ENCODE measurements at places on chromosomes 4 and X.

DNA sequence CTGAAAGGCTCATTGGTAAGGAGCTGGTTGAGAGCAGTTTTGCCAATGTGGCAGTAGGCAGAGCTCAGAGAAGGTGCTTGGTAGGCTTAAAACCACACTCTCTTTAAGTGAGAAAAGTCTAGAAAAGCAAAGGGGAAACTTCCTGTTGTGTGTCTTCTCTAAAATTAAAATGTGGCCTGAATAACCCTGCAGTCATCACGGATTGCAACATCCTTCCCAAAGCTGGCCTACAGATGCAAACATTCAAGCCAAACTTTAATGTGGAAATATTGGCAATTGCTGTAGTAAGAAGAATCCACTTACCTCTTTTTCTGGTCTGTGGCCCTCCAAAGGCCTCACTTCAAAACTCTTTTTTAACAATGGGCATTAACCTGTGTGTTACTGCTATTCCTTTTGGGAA is 348.5 kb downstream of the OPHN1 start:
- H3K27ac ChIP-seq = no peak overlapping the region
- no peak overlapping the region for H3K4me3 ChIP-seq
- no peaks in the 10 kb centered on the region for H3K4me1 ChIP-seq
- H3K36me3 ChIP-seq = no peaks in the 10 kb centered on the region

DNA sequence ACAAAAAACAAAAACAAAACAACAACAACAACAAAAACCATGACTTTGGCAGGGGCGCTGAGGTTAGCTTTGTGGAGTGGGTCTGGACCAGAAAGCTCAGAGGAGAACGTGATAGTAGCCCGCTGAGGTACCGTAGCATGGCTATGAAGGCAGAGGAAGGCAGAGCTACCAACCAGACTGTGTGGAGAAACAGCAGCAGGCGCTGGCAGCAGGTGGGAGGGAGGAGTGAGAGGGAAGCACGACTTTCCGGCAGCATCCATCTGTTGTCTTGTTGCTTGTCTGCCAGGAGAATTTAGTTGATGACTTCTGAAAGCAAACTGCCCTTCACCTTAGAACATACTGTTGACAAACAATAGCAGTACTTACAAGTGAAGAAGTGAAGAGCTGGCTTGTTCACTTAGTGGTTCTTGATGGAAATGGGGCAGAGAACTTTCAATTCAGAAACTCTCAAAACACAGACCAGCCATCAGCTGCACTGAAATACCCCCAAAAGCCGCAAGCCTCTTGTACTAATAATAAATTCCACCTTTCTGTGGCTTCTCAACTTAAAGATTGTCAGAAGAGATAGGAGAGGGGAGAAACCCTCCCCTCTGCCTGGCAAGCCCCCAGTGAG is 447.2 kb downstream of the SLITRK2 start:
- no peak overlapping the region for H3K27ac ChIP-seq
- no peaks in the 10 kb centered on the region for H3K36me3 ChIP-seq
- H3K27me3 ChIP-seq = no peaks in the 10 kb centered on the region
- no peak for DNase-seq
- no peak overlapping the region for H3K4me3 ChIP-seq
- no peaks in the 10 kb centered on the region for H3K4me1 ChIP-seq

GRCh38 chr4:79980448-79980847 is 92.6 kb downstream of the ANTXR2 start:
- no peaks in the 10 kb centered on the region for H3K4me1 ChIP-seq
- no peak overlapping the region for H3K4me3 ChIP-seq
- H3K27ac ChIP-seq = no peak overlapping the region
- H3K36me3 ChIP-seq = no peaks in the 10 kb centered on the region
- DNase-seq = no peak

DNA sequence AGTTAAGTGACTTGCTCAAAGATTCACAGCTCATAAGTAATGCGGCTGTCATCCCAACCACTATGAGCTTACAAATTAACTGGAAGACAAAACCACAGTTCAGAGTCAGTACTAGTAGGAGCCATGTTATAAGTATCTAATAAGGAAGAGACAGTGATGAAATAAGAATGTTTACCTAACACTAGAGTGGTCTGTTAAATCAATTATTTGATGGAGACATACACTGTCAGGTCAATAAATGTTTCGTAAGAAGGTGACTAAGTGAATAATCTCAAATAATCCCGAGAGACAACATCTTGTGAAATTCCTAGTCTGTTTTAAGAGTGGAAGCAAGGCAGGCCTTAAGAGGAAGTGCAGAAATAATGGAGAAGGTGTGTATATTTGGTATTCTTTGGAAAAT is 25.8 kb upstream of the AMELX start:
- H3K4me3 ChIP-seq = no peak overlapping the region
- H3K27me3 ChIP-seq = no peaks in the 10 kb centered on the region
- H3K27ac ChIP-seq = no peak overlapping the region
- H3K4me1 ChIP-seq = no peaks in the 10 kb centered on the region
- DNase-seq = no peak
- H3K36me3 ChIP-seq = no peaks in the 10 kb centered on the region

- H3K4me1 ChIP-seq = no peaks in the 10 kb centered on the region
- peak; percentile 23 for DNase-seq
- no peaks in the 10 kb centered on the region for H3K27me3 ChIP-seq
- no peaks in the 10 kb centered on the region for H3K36me3 ChIP-seq
- no peak overlapping the region for H3K4me3 ChIP-seq
- no peak overlapping the region for H3K27ac ChIP-seq
These were observed 98.0 kb upstream of the STIM2 start for GRCh38 chr4:26762650-26763049.
